ENCODE measurements at places on chromosomes 3 and 15. TPM values are rescaled to one million over a fixed set of nuclear protein-coding genes. Genes with fewer than 3 reads are reported as not detected.

ATP13A5 gene
- not detected for total RNA-seq

IL20RB gene
- total RNA-seq: 2.6 TPM

RHCG gene
- not detected for total RNA-seq

LIPC gene
- 1.6 TPM for total RNA-seq

CGNL1 gene
- 0.29 TPM for total RNA-seq

CHRD gene
- 2.6 TPM for total RNA-seq

SH2D7 gene
- total RNA-seq: under 0.01 TPM

CD200R1 gene
- not detected for total RNA-seq

ZPLD1 gene
- not detected for total RNA-seq

FGF12 gene
- total RNA-seq: not detected

SCAANT1 gene
- not detected for total RNA-seq

Measured in smooth muscle cell of trachea (primary cell).